ENCODE measurements at places on chromosomes 6 and 20.
A peak's percentile ranks its signal among the peaks of the same experiment; 100 is the strongest.

- no peak for DNase-seq
- H3K4me3 ChIP-seq: no peak overlapping the region
- no peaks in the 10 kb centered on the region for H3K36me3 ChIP-seq
These were observed 13.5 kb downstream of the HLA-A start for GRCh38 chr6:29955783-29956182.

DNA sequence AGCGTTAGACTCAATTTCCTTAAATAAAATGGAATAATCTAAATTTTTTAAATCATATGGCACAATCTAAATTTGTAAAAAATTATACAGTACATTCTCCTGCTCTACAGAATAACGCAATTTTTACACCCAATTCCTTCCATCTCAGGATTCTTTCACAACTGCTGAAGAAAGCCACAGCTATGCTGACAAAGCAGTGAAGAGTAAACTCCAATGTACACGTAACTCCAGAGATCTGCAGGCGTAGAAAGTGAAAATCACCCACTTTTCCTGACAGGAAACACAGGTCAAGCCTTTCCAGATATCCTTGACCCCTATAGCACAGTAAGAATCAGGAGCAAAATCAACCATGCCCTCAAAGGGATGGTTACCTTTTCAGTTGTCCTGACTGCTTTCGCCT lies 27.4 kb downstream of the EPHA7 start:
- no peaks in the 10 kb centered on the region for H3K27me3 ChIP-seq
- no peak for DNase-seq
- H3K27ac ChIP-seq: no peak overlapping the region
- H3K4me1 ChIP-seq: no peaks in the 10 kb centered on the region

- no peaks in the 10 kb centered on the region for H3K27me3 ChIP-seq
- no peak overlapping the region for H3K27ac ChIP-seq
- H3K4me1 ChIP-seq: no peaks in the 10 kb centered on the region
- H3K36me3 ChIP-seq: no peaks in the 10 kb centered on the region
- H3K4me3 ChIP-seq: no peak overlapping the region
These were observed 21.1 kb upstream of the AIG1 start for GRCh38 chr6:143039548-143039947.

DNA sequence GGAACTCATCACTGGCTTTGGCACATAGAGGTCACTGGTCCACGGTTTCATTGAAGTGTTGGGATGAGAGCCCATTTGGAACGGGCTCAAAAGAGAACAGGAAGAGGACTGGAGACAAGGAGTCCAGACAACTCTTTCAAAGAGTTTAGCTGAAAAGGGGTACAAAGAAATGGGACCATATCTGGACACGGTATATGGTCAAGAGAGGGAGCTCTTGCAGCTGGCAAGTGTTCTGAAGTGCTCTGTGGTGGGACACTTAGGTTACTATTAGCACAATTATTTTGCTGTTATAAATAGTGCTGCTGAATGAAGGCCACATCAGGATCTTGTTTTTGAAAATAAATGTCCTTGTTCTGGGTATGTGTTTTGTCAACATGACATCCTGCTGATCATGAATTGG lies 4.6 kb downstream of the SGK2 start:
- no peak overlapping the region for H3K27ac ChIP-seq
- no peaks in the 10 kb centered on the region for H3K36me3 ChIP-seq
- H3K27me3 ChIP-seq: no peaks in the 10 kb centered on the region
- DNase-seq: no peak
- no peak overlapping the region for H3K4me3 ChIP-seq

- DNase-seq: no peak
- H3K27ac ChIP-seq: no peak overlapping the region
- H3K4me1 ChIP-seq: no peaks in the 10 kb centered on the region
These were observed 236.4 kb downstream of the ARHGAP18 start for GRCh38 chr6:129473546-129473945.

- no peak within 1 kb of the TSS for H3K27ac ChIP-seq
- peaks cover 12% of the 10 kb centered on the region for H3K27me3 ChIP-seq
- DNase-seq: no peak
These were observed at the start of gene SNAP91 for GRCh38 chr6:83708970-83709747. Gene SNAP91, minus strand, starts transcription at chr6:83709101. Its CDS starts 1,174 bp downstream, at chr6:83707927.

- no peak overlapping the region for H3K27ac ChIP-seq
- no peaks in the 10 kb centered on the region for H3K27me3 ChIP-seq
- H3K4me1 ChIP-seq: peaks cover 5% of the 10 kb centered on the region
- no peaks in the 10 kb centered on the region for H3K36me3 ChIP-seq
These were observed 343.0 kb downstream of the CDKAL1 start for GRCh38 chr6:20877008-20877937.

DNA sequence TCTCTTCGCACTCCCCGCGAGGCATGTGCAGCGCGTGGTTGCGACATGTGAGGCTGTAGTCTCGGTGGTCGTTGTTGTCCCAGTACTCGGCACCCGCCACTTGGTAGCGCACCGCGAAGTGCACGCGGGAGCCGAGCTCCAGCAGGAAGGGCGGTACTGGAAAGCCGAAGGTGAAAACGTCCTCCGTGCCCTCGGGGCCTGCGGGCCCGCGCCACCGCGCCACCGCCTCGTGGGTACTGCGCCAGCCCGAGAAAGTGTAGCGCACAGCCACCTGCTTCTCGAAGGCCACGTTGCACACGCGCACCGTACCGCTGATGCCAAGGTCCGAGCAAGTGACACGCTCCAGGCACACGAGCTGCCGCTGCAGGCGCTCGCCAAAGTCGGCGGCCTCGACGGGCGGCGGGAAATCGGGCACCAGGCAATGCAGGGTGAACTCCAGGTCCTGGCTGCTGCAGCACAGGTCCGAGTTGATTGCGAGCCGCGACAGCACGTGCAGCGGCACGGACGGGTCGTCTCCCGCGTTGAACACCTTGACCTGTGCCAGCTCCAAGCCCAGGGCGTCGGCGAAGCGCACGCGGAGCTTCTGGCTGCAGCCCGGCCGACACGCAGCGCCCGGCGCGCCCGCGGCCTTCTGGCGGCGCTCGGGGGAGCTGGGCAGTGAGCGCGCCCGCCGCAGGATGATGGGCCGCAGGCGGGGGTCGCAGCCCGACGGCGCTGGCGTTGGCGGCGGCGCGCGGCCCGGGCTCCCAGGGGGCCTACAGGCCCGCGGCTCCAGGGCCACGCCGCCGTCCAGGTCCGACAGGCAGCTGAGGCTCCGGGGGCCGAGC lies 840 bp downstream of the PPP1R3D start:
- H3K27me3 ChIP-seq: peaks cover 5% of the 10 kb centered on the region
- no peak overlapping the region for H3K27ac ChIP-seq
- peaks cover 2% of the 10 kb centered on the region for H3K36me3 ChIP-seq
- H3K4me1 ChIP-seq: no peaks in the 10 kb centered on the region
- H3K4me3 ChIP-seq: peak overlapping the region; percentile 63

DNA sequence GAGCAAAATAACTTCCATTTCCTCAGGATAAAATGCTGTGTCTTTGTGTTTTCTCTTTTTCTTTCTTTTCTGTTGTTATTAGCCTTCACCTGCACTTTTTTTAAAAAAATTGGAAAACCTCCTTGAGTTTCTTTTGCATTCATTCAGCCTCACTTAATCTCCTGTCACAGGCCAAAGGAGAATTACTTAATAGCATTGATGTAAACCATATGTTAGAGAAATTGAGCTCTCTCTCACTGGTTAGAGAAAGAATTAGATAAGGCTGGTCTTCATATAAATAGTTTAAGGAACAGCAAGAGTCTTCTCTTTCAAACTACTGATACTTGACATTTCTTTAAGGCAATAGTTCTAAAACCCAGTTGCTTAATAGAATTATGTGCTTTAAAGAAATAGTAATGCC lies 564.2 kb downstream of the TFAP2B start:
- no peak for DNase-seq
- no peaks in the 10 kb centered on the region for H3K4me1 ChIP-seq
- no peaks in the 10 kb centered on the region for H3K36me3 ChIP-seq
- H3K27me3 ChIP-seq: no peaks in the 10 kb centered on the region
- no peak overlapping the region for H3K4me3 ChIP-seq

DNA sequence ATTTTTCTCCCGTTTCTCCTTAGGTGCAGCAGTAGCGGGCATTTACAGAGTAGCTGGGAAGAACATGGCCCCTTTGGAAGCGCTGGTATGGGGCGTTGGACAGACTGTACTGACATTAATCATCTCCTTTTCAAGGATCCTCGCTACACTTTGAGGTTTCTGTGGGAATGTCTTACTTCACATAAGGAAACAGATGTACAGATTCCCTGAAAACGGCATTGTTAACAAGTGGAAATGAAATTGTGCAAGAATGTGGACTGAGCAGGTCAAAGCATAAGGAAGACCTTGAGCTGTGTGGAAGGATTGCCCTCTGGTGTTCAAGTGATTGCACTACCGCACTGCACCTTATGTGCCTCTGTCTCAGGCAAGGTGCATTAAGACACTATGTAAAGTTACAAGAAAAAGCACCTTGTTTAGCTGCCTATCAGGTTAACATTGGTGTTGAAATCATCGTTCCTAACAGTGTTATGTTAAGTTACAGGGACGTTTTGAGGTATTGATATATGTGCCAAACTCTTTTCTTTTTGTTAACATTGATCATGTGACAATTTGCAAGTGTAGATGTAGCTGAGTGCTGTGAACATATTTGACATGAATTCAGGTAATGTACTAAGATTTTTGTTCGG lies 38.0 kb downstream of the TMEM170B start:
- H3K4me1 ChIP-seq: no peaks in the 10 kb centered on the region
- no peaks in the 10 kb centered on the region for H3K27me3 ChIP-seq
- H3K27ac ChIP-seq: no peak overlapping the region
